SJSA1 (cell line): ENCODE measurements at places on chromosomes 13 and 19. TPM values are rescaled to one million over a fixed set of nuclear protein-coding genes. Genes with fewer than 3 reads are reported as not detected.

GRCh38 chr19:47111006-47111621 is 2.5 kb downstream of the ZC3H4 start:
- no peak for DNase-seq

Gene NPAS1
- not detected in 2 replicates for total RNA-seq

DNA sequence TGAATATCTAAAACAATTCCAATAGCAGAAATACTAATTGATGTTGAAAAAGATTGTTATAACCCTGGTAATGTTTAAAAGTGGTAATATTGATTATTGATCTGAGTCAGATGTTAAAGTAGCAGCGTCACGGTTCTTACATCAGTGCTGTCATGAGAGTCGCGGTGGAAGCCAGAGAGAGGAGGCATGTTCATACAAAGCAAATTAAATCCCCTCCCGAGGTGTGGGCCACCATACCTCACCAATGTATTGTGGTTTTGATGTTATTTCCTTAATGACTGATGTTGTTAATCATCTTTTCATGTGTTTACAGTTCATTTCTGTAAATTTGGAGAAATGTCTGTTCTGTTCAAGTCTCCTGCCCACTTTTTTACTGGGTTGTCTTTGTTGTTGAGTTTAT is 11.2 kb downstream of the ZNF317 start:
- no peak for DNase-seq

DNA sequence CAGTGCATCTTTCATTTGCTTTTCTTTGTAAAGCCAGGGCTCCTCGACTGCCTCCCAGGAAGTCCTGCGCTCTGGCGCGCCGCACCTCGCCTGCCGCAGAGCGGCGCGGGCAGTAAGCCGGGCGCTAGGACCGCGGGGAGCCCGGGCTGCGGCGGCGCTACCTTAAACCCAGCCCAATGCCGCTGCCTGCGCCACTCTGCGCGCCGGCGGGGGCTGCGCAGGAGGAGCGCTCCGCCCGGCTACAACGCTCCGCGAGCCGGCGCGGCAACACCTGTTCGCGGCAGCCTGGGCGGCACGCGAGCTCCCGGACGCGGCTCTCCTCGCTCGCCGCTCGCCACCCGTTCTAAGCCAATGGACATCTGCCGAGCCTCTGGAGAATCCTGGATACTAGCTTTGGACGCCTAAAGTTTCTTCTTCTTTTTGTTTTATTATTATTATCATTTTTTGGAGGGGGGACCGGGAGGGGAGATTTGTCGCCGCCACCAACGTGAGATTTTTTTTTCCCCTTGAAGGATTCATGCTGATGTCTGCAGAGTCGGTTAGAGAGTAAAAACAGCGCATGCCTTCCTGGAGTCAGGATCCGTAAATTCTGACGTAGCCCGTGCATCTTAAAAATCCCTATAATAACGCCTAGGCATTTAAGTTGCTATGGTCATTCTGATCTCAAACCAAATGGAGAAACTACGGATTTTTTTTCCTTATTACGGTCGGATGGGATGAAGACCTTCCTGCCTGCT is at the start of gene FGF9:
Gene FGF9 (plus strand): TSS at position 191 of the 737 bp plus-strand sequence. CDS start 840 bp downstream, outside the sequence.
- DNase-seq = peak; percentile 64

DNA sequence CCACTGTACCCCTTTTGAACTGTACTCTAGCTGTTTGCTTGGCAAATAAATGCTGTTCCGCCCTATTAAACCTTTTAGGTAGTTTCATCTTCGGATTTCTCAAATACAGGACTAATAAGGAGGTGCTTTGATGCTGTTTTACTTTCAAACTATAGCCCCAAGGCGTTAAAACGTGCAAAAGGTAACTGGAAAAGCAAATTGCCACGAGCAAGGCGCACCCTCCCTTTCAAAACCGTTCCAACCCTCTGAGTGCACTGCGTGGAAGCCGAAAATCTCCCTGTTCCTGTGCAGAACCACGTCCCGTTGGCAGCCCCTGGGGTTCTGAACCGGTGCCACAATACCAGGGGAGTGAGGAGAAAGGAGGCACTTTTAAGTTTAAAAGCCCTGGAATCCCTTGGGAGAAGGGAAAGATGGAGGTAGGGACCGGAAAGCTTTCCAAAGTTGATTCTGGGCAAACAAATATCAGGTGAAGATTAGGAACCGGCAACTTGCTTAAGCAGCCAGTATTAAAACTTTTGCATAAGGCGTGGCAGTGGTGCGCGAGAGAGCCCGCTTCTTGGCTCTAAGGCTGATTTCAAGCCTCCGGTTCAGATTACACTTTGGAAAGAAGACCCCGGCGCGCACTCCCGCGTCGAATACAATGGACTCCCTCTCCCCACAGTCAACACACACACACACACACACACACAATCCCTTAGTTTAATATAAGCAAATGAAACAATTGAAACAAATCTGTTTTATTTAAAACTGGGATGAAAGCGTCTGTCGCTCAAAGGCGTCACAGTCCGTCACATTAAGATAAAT is 9.5 kb downstream of the POU4F1 start:
- DNase-seq = no peak

Gene FBXL3
- total RNA-seq = 38.3 and 57.5 TPM in 2 replicates

Gene CEACAM20
- 0.08 TPM in 1 of 2 replicates, not detected in the other for total RNA-seq

- DNase-seq = peak; percentile 57
These were observed 1.4 kb downstream of the GRIN3B start for GRCh38 chr19:1001538-1002166.

DNA sequence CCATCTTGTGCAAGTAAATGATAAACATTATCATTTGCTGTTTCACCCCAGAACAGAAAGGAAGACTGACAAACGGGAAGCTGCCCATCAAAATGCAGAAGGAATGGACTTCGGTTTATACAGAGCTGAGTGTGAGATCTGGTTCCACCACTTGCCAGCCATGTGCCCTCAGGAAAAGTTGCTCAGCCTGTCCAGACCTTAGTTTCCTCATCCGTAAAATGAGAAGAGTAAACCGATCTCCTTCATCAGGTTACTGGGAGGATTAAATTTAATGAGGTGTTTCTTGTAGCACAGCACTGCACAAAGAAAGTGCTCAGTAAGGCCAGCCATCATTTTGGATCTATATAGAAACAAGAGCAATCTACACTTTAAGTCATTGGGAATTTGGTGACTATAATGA is 36.7 kb upstream of the SERP2 start:
- no peak for DNase-seq

Gene PNMA8C
- total RNA-seq = not detected in 2 replicates
